ENCODE measurements at places on chromosomes 3 and 15.

GRCh38 chr15:67556976-67557570 is 14.6 kb downstream of the MAP2K5 start:
- DNase-seq: no peak

GRCh38 chr15:34621675-34622074 is 38.2 kb upstream of the GOLGA8B start:
- no peak for DNase-seq

DNA sequence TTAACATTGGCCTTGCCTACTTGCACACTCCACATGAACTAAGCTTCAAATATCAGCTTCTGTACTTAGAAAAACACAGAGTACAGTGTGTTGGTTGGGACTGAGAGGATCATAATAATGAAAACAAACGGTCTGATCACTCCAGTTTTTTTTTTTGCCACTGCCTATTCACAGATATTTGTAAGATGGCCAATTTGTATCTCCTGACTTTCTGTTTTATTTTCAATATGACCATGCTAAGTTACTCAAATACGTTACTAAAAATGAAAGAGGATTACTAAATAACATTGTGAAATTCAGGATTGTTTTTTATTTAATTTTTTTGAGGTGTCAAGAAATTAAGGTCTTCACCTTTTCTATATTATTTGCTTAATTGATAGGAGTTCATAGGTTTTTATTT is 595.1 kb downstream of the TUSC7 start:
- DNase-seq: no peak

DNA sequence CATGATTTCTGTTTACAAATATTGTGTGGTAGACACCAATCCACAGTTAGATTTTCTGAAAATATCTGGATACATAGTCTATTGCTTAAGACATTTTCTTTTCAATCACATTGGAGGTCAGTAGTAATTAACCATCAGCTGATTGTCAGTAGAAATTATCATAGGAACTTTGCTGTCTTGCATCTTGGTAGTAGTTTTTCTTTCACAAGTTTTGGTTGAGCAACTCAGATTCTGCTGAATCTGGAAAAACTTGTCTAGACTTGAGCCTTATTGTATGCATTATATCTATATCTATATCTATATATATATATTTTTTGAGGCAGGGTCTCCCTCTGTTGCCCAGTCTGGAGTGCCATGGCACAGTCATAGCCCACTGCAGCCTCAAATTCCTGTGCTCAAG is 4.0 kb downstream of the RAB11A start:
- no peak for DNase-seq

DNA sequence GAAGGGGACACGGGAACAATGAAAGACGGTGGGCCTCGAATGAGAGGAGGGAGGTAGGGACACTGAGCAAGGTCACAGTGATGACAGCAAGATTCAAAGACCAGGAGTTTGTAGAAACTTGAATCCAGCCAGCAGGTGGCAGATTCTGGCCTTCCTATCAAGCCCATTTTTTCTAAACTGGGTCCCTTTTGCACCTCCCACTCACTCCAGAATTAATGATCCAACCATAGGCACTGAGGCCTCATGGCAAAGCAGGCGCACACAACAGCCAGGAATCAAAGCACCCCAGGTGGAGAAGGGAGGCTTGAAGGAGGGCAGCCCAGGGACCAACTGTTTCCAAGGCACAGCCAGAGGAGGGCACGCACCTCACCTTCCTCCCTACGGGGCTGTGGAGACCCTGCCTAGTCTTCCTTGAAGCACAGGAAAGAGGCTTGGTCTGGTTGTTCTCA is 90.2 kb downstream of the ANP32A start:
- DNase-seq: no peak

GRCh38 chr15:94243418-94243817 is 12.1 kb downstream of the MCTP2 start:
- no peak for DNase-seq

Measured in stimulated activated CD4-positive, alpha-beta T cell treated with anti-CD3 and anti-CD28 coated beads, TNF-alpha, amount 100 ng/mL, for 1 hour (primary cell).